ENCODE measurements at places on chromosomes 16 and 17.

DNA sequence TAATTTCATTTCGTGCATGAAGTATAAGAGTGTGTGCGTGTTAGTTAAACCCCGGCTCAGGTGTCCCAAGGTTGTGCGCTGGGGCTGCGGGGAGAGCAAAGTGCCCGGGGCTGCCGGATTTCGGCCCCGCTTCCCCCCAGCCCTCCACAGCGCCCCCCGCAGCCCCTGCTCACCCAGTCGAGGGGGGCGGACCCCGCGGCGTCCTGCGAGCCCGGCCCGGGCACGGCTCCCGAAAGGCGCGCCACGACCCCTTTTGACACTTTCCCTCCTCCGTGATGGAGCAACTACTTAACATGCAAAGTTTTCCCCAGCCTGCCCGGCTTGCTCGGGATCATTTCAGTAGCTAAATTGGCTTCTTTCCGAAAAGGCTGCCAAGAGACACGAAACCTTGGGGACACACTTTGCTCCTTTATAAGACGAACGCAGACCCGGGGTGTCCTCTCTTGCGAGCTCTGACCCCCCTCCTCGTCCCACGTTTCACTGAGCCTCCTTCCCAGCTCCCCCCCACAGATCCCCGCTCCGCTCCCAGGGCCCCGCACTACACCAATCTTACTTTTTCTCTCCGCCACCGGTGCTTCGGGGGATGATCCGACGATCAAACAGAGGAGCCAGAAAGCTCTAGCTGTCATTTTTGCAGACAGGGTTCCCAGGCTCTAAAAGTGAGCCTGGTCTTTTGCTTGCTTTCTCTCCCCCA, 552 bp downstream of the C17orf58 start:
- DNase-seq, result peak; percentile 23

DNA sequence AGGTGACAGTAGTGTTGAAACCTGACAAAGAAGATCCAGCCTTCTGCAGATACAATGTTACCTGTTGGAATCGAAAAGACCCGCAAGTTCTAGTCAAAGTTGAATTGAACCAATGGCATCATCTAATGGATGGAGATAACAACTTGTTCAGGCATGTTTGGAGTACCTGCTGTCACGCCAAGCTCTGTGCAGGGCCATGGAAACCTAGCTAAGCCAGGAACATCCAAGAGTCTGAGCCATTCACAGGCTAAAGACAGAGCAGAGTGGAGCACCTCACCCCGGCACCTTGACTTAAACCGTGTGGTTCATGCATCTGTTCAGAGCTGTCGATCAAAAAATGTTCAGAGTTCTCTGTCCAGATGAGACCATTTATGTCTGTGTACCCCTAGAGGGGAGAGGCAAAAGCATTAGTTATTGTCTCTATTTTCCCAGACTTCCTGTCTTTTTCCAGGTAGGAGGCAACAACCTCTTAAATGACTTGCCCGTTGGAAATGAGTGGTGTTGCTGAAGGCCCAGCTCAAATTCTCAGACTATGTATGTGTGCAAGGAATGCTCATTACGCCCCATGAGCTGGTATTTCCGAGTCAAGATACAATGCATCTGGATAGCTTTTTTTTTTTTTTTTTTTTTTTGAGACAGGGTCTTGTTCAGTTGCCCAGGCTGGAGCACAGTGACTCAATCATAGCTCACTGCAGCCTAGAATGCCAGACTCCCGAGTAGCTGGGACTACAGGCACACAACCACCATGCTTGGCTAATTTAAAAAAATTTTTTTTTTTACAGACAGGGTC, 44.9 kb upstream of the XYLT1 start:
- DNase-seq, result no peak

DNA sequence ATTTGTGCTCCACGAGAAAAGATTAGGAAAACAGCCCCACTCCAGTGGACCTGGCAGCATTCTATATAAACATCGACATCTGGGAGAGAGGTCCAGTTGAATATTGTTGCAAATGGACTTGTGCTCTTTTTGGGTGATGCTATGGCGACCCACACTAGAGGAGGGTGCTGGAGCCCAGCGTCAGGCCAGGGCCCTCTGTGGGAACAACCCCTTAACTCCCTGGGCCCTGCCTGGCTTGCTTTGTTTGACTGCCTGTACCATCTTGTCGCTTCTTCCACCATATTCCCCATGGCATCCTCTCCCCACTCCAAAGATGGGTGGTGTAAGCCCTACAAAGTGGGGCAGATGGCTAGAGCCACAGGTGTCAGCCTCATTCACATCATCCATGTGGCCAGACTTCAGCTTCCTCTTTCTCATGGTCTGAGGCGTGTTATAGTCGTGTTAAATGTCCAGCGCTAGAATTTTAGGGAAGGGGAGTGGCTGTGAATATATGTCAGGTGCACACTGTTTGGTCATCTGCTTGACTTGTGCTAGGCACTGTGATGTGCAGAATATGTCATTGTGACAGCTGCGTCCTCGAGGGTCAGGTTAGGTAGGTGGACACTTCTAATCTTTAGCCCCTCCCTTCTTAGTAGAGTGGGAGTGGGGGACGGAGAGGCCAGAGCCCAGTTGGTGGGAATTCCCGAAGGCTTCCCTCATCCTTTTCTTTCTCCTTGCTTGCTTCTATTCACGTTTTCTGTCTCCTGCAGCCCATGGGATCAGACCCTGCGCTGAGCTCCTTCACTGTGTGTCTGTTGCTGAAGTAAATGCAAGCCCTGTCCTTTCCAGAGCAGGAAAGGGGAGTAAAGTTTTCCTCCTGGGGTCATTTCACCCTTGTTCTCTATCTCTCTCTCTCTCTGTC, 49.8 kb downstream of the MPRIP start:
- DNase-seq, result no peak

DNA sequence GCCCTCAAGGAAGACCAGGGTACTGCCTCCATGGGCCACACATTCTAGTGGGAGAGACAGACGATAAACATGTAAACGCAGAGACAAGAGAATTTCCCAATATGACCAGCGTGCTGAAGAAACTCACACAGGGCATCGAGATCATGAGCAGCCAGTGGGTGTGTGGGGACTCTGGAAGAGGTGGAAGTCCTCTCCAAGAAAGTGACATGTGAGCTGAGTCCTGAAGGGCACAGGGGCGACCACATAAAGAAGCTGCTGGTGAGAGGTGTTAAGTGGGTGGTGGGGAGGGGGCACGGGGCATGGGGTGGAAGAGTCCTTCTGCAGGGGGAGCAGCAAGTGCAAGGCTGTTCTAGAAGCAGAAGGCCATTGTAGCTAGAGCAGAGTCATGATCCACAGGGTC, 21.0 kb upstream of the RAP1GAP2 start:
- DNase-seq, result no peak

DNA sequence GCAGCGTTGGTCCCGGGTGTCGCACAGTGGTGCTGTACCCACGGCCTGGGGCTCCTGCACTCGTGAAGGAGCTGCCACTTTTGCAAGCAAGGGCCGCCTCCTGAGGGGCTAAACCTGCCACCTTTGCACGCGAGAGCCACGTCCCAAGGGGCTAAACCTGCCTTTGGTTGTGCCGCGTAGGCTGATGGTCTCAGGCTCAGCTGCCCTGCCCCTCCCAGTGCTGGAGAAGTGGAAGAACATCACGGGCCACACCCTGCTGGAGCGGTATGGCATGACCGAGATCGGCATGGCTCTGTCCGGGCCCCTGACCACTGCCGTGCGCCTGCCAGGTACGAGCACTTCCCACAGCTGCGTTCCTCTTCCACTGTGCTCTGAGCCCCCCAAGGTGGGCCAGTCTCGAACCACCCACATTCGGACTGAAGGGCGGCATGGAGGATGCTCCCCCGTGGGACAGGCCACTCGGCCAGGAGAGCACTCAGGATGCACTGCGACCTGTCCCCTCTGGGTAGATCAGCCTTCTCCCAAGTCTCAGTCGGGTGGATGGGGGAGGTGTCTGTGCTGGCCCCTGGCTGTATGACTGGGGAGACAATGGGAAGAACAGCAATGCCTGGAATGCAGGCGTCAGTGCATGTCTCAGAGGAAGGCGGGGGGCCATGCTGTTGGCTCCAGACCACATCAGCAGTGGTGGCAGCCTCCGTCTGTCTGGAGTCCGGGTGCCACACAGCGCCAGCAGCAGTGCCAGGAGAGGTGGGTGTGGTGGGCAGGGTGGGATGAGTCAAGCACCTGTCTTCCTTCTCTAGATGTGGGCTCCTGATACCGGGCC, 20.7 kb downstream of the ACSF3 start:
- peak; percentile 39 for DNase-seq

- no peak for DNase-seq
Observed at GRCh38 chr17:17254036-17254435, 17.1 kb upstream of the FLCN start.

DNA sequence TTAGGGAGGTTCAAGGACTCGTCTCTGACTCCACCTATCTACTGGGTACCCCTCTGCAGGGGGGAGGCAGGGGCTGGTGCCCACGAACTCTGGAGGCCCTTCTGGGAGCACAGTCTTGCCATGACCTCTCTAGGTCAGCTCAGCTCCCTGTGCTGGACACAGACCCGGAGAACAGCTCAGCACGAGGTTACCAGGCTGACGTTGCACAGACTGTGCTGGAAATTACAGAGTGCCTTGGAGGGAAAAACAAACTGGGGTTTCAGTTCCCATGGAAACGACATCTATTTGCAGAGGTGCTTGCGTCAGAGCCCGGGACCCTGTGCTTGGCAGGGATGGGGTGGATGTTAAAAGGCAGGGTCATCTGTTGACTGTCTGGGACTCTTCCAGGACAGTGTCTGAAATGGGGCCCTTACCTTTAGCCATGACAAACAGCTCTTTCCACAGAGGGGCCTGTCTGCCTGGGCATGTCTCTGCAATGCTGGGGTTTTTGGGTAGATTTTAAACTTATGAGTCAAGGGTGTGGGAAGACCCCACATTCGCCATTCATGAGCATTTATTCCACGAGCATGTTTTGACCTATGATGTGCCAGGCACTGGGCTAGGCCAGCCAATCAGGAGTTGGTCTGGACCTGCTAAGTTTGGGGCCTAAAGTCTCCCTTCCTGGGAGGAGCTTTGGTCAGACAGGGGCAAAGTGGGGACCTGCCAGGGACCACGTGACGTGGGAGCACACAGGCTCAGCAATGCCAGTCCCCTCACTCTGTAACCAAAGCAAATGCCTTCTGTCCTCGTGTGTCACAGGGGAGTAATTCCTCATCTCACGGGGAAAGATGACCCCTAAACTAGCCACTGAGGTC, 22.5 kb downstream of the CCR7 start:
- peak; percentile 69 for DNase-seq

GRCh38 chr16:4021070-4021779, 95.0 kb downstream of the ADCY9 start:
- DNase-seq, result no peak

DNA sequence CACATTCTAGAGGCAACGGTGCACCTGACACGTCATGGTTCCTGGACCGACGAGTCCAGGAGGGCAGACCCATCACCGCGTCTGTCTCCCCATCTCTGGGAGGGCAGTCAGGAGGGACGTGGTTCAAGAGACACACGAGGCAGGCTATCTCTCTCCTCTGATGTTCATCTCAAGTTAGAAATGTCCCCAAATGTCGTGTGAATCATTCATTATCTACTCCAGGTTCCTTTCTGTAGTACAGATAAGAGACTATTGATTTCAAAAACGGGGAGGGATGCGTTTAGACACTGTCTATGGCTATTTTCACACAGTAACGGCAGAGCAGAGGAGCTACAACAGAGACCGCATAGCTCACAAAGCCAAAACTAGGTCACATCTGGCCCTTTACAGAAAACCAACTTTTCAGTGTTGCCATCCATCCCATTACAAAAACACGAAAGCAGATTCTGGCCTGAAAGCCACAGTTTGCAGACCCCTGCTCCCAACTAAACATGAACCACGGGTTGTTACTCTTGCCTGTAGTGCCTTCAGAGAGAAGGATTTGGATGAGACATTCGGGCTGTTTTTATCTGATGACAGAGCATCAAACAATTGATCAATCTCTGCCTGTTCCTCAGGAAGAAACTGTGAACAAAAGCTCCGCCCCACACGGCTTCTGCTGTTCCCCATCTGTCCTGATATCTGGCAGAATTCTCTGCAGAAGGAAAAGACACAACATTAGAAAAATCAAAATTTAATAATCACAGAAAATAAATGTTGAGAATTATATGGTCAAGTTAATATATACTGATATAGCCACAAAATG, 6.8 kb downstream of the MEAK7 start:
- no peak for DNase-seq

- no peak for DNase-seq
Observed at GRCh38 chr17:7341842-7342241, 5.5 kb downstream of the ACAP1 start.

DNA sequence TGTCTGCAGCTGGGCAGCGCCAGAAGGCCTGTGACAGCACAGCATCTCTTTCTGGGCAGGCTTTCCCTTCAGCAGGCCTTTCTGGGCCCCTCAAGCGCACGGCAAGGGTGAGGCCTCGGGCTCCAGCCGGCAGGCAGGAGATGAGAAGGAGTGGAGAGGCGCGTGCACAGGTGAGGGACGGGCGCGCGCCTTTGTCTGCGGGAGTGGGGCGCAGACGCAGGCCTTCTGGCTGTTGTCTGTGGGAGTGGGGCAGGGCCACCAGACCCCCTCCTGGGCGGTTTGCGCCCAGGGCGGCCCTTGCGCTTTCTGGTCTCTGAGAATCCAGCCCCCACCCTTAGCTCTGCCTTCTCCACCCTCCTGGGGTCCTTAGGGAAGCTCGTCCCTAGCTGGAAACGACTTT, 6.5 kb downstream of the ZNF205 start:
- no peak for DNase-seq

- DNase-seq, result peak; percentile 74
Observed at GRCh38 chr16:27318392-27319256, 4.8 kb downstream of the IL4R start.

GRCh38 chr16:1364510-1364909, 12.8 kb downstream of the GNPTG start:
- DNase-seq, result no peak

GRCh38 chr16:85451641-85452363, 161.3 kb upstream of the GSE1 start:
- no peak for DNase-seq

DNA sequence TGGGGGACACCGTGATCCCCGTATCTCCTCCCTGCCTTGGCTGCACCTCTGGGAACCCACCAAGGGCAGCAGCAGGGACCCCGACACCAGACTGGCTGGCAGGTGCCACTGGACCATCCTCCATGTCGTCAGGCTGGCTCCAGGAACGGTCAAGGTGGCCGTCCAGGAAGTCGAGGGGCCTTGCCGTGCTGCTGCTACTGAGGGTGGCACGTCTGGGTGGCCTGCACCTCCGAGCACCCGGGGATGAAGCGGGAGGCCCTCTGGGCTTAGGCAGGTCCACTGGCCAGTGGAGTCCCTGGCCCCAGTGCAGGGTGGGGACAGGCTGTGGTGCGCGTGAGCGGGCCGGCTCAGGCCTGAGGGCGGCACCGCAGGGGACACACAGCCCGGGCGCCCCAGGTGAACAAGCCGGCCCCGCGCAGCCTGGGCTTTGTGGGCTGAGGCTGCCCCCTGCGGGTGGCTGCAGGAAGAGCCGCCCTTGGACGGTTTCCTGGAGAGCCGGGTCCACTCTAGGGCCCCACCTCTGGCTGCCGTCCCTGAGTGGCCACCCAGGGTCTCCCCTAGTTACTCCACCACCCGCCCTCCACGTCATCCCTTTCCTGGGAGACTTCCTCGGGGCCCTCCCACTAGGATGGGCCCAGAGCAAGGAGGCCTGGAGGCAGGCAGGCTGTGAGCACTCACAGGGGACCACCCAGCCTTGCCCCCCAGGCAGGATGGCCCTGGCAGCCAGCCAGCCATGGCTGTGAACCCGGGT, 42.8 kb upstream of the ZC3H18 start:
- peak; percentile 69 for DNase-seq

- no peak for DNase-seq
Observed at GRCh38 chr16:57624044-57624688, 4.3 kb upstream of the ADGRG1 start.

Data from activated CD4-positive, alpha-beta T cell treated with anti-CD3 and anti-CD28 coated beads for 48 hours (primary cell).